ENCODE measurements at places on chromosomes 4 and X.
A peak's percentile ranks its signal among the peaks of the same experiment; 100 is the strongest.

- peak; percentile 67 for DNase-seq
These were observed 33.1 kb downstream of the PCDH7 start for GRCh38 chr4:30753316-30753715.

DNA sequence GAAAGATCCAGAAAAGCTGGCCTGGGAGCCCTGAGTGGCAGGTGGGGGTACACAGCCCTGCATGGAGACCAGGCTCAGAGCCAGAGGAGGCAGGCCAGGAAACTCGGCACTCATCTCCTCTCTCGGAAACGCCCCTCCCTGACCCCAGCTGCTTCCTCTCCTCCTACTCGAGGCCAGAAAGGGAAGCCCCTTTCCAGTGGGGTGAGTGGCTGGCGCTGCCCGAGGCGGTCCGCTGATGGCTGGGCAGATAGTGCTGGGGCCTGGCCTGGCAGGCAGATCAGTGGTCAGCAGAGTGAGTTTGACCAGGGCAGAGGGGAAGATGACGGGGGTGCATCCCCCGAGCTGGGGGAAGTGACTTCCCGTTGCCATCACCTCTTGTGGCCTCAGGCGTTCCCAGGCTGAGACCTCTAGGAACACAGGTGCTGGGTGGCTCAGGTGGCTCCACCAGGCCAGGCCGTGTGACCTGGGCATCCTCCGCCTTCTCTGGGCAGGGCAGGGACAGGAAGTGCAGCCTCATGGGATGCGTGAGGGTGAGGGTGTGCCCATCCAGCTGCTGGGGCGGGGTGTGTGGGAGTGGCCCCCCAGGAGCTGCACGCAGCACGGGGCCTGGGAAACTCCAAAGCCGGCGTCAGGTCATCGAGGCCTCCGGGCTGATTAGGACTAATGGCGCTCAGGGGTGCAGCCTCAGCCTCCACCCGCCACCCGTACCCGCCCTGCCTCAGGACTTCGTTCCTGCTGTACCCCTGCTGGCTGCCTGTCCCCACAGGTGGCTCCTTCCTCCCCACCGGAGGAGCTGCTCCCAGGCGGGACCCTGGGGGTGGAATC is 5.7 kb downstream of the SH3BP2 start:
- no peak for DNase-seq

GRCh38 chrX:97849951-97850350 is 966.2 kb downstream of the RPA4 start:
- no peak for DNase-seq

DNA sequence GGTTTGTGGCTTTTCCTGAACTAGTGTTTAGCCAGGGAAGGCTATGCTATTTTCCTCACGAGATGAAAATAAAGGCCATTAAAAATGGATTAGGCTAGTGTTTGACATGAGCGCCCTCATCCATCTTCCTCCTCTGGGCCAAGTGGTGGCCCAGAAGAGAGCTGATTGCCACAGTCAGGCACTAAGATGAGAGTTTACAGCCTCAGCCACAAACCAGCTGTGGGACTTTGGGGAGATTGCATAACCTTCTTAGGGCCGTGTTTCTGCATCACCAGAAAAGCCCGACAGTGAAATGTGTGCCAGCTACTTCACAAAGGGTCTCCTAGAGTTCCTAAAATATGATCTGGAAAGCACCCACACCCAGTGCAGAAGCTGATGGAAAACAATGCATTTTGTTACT is 42.3 kb upstream of the LNX1 start:
- DNase-seq, result no peak

DNA sequence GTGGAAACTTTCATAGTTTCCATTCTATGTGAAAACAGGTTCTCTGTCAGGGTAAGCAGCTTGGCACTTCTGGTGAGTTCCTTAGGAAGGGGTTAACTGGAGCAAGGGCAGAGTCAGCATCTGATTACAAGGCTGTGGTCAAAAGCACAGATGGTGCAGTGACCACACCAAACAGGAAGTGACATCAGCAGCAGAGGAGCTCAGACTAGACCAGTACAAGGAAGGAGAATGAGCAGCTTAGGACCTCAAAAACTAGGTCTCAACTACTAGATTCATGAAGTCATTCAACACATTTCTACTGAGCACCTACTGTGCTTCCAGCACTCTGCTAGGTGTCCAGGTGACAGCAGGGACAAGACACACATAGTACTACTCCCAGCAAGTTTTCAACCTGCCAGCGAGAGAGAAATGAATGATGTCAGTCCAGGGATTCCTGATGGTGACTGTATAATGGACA is 130.2 kb downstream of the AMELX start:
- DNase-seq, result no peak

DNA sequence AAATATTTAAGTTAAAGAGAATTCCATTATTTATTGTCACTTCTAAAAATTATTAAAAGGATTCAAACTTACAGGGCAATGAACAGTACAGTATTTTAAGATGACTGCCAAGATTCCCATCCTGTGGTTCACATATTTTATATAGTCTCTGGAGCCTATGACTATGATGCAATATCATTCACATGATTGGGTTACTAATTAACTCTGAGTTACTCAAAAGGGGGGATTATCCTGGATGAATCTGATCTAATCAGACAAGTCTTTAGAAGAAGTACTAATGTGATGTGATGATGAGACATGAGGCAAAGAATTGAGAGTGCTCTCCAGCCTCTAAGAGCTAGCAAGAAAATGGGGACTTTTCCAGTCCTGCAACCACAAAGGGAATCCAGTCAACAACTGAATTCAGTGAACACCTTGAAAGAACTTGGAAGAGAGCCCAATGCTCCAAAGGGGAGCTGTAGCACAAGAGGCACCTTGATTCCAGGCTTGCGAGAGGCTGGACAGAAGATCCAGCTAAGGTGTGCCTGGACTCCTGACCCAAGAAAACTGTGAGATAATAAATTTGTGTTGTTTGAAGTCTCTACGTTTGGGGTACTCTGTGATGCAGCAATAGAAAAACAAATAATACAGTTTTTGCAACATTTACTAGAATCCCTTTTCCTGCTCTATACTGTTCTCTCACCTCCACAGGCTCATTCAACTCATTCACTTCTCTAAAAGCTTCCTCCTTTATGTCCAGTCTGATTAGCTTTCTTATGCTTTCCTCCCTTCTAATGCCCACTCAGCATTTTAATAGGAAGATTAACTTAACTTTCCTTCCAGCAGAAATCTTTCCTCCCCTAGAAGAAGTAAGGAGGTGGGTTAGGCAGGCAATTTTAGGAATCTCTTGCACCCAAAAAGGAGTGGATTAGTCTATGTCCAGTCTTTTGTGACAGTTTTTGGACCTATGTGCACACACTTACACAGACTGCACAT is 133.8 kb upstream of the LCORL start:
- no peak for DNase-seq

- no peak for DNase-seq
These were observed 61.6 kb downstream of the SAT1 start for GRCh38 chrX:23844502-23845138.
